ENCODE measurements at places on chromosomes 5 and 9.

GRCh38 chr5:143481697-143482531 is 78.4 kb upstream of the NR3C1 start:
- no peak for DNase-seq

- no peak for DNase-seq
These were observed 24.7 kb downstream of the SLC1A3 start for GRCh38 chr5:36631154-36631553.

- DNase-seq = no peak
These were observed 359.4 kb upstream of the ARRDC3 start for GRCh38 chr5:91742550-91742949.

DNA sequence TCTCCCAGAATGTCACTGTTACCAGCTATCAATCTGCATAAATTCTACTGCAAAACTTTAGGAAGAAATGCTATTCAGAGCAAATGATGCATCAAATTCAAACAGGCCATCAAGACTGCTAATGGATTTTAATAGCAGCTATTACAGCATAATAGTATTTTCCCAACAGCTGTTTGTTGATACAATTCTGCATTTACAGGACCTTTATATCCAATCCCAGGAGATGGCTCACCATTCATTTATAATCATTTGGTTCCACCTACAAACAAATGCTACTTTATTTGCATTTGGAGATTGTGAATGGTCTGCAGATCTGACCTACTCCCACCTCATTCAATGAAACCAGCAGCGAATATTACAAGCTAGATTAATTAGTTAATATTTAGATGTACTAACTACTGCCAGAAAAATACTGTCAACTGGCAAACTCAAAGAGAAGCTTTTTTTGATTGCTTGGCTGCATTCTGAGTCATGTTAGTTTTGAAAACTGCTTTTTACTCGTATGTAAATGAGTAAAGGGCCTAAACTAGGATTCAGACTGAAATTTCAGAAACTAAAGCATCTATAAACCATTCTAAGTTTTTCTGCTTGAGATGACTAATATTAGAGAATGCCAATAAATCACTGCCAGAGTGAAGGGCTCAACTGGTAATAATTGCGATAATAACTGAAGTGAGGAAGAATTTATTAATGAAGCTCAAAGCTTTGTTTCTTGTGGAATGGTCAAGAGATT is 7.1 kb upstream of the PCA3 start:
- DNase-seq = no peak

- no peak for DNase-seq
These were observed 44.8 kb upstream of the NUDT12 start for GRCh38 chr5:103607346-103607745.

GRCh38 chr5:172716796-172717313 is 54.1 kb downstream of the DUSP1 start:
- peak; percentile 66 for DNase-seq

- DNase-seq = peak; percentile 100
These were observed 456.7 kb downstream of the ZNF608 start for GRCh38 chr5:124289641-124290311.

DNA sequence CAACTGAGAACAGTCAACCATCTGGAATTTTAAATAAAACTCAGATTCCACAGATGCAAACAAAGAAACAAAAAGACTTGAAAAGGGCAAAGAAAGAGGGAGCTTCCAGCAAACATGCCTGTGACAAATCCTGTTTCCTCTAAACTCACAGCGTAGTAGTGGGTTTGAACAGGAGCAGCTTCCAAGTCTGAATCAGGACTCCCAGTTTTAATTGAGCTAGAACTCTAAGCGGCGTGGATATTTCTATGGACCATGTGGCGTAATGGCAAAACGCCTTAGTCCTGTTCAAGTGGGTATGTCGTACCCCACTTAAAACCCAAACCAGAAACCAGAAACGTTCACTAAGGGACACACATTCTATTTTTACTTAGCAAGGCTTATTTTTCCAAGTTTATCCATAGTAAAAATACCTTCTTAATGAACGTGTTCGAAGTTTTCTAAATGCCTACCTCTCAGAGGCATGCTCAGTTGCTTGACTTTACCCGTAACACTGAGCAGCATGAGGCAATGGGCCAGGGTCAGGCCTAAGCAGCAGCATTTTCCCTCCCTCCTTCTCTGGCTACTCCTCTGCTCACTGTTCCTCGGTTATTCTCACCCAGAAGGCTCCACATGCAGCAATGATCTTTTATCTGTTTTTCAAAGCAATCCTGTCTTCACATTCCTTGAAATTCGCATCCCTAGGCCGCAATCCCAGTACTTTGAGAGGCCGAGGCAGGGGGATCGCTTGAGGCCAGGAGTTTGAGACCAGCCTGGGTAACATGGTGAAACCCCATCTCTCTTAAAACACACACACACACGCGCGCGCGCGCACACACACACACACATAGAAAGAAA is 77.9 kb downstream of the FNBP1 start:
- no peak for DNase-seq

GRCh38 chr5:74179179-74179578 is 461.3 kb downstream of the ENC1 start:
- no peak for DNase-seq

DNA sequence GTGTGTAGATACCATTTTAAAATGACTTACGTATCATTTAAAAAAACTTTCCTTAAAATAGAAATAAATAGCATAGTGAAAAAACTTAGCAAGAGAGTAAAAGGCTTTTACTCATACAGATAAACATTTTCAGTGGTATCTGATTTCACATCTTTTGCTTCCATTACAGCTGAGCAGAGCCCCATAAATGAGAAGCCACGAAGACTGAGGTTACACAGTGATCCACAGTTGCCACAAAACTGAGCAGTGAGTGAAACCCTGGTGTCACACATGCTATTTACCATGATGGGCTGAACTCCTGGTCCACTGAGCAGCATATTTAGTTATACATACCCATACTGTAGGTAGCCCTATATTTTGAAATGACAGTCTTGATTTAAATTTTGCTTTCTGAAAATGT is 401.2 kb downstream of the KIAA0825 start:
- no peak for DNase-seq

DNA sequence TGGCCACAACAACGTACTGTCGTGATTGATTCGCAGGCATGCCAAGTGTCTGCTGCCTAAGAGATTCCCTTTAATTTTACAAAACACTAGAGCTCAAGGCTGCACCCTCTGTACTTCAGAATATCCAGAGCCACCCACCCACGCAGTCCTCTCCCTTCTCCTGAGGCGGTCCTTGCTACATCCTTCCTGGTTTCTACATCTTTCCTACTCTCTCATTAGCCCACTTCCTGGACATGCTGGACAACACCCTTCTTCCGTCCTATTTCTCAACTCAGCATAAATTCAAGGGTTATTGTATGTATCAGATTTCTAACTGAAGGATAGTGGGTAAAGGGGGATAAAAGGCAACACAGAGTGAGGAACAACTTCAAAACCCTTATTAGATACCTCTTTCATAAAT is 148.4 kb upstream of the MAP3K1 start:
- no peak for DNase-seq

DNA sequence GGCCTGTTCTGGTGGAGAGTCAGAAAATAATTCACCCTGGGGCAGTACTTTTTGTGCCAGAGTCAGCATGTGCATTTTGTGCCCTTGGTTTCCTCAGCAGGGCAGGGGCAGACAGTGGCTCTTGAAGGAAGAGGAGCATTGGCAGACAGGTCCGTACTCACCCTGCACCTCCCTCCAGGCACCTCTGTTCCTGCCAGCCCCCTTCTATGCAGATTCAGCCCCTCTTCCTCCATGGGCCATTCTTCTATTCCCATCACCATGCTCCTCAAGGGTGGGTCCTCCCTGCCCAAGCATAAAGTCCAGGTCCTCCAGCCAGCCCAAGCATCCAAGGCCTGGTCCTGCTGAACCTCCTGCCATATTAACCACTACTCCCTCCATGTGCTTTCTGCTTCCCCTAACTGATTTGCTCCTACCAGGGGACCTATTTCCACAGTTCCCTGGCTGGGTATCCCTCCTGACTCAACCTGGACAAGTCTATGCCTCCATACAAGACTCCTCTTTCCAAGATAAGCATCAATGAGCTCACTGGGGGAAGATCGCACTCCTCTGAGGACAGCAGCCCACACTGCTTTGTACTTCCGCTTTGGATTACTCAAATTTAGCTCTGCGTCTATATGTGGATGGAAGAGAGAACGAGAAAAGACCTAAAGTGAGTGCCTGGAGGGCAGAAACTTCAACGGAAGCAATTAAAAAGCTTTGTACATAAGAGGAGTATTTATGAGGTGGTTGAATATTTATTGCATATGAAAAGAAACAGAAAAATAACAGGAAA is 9.3 kb upstream of the ACSL6 start:
- no peak for DNase-seq

GRCh38 chr5:175464942-175465233 is 13.5 kb upstream of the SFXN1 start:
- no peak for DNase-seq

GRCh38 chr9:91187965-91188344 is 173.8 kb downstream of the AUH start:
- no peak for DNase-seq

DNA sequence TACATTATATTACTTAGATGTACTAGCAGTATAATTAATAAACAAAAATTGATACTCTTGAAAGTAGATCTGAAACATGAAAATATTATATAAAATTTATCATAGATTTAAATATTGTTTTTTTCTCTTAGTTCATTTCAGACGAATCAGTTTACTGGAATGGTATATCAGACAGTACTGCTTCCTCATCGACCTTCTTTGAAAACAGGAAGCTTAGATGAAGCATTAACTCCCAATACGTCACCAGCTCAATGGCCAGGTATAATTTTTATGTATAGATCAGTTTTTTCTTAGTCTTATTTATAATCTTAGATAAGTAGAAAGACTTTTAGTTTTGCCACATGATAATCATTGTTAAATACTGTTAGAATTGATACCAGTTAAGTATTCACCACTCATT is 106.3 kb downstream of the DMXL1 start:
- DNase-seq = no peak

- DNase-seq = no peak
These were observed 74.7 kb downstream of the TMEM161B start for GRCh38 chr5:88193896-88194295.

DNA sequence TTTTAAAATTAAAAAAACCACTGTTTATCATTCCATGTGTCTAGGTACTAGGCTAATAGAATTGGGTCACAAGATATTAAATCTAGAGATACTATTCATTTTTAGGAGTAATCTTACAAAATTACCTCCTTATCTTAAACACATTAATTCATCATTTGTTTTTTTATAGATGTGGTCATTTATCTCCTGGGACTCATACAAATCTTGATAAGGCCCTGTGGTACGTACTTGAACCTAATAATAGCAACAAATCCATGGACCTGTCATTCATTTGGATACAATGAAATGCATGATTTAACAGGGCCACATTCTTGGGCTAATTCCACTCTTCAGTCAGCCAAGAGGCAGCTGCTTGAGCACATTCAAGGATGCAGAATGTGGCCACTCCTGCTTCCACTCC is 66.4 kb upstream of the MARCHF11 start:
- DNase-seq = no peak

DNA sequence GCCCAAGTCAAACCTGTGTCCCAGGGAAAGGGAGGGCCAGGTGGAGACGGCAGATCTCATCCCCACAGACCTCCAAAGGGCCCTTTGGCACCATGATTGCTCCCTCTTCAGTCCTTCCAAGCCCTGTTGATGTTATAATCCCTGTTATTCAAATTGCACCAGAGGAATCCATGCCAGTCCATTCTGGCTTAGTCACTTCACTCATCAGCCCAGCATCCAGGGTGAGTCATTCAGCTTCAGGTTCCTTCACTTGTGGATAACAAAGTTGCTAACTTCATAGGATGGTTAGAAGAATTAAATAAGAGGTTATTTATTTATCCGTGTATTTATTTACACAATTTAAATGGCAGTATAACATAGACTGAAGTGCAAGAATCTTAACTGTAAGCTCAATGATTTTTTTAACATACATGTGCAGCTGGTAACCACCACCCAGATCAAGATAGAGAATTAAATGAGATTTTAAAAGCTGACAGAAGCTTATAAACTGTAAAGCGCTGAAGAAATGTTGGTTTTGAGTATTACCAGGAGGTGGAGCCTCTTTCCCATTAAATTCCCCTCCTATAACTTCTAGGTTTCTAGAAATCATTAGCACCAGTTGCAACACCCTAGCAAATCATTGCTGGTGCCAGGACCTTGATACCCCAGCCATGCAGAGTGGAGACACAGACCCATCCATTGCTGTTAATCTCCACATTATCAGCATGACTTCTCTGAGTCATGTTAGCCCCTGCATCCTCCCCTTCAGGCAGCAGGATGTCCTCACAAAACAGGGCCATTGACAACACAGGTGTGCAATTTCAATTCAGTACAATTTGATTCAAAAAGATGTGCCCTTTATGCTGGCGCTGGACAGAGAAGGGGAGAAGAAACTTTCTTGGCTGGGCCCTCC is 77.4 kb downstream of the SEC61B start:
- peak; percentile 29 for DNase-seq

DNA sequence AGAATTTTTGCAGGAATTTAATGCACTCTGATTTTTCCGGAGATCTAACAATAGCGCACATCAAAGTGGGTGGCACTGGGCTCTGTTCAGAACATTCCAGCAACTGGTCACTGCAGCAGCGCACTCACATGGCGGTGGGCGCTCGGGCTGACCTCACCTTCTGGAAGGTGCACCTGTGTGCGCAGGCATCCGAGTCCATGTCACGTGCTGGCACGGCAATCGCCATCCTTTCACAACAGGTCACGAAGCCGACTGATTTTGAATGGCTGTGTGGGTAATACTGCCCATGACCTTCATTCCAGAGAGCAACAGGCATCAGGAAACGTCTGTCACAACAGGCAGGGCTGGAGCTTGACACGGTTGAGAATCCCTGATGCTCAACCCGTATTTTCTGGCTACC is 18.7 kb upstream of the CLPTM1L start:
- no peak for DNase-seq

- DNase-seq = no peak
These were observed 15.1 kb downstream of the SNCAIP start for GRCh38 chr5:122327110-122327509.

DNA sequence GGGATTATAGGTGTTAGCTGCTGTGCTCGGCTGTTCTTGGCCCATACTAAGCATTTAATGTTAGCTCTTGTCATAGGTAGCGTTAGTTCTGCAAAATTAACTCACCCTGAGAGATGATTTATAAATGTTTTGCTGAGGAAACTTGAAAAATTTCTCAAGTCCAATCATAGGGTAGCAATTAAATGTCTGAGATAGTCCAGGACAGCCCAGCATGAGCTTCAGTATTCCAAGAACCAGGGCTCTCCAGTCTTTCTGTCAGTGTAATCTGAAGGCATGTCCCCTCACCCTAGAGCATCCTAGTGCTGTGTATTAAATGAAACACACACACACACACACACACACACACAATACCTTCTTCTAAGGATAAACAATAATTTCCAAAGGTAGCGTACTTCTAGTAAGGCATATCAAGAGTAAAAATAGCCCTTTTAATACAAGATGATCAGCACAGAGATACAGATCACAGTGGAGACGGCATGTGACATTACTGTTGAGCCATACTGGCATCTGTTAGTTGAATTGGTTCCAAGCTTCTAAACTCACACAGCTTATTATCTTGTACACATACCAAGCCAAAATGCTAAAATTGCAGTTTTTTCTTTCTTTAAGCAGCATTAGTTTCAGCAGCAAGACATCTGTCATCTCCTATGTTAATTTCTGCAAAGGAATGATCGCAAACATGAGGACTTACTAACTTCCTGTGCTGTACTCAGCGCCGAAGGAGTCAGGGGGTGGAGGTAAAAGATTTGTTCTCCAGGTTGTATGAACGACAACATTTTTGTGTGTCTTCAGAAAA is 46.3 kb upstream of the JMY start:
- DNase-seq = no peak

Data from SW480 (cell line).